Lung (tissue), 17 donors: ENCODE measurements at places on chromosomes 4 and X. TPM values are rescaled to one million over a fixed set of nuclear protein-coding genes. Genes with fewer than 3 reads are reported as not detected.

- no peak for DNase-seq
Measured at GRCh38 chr4:119690871-119691270, 62.3 kb upstream of the PDE5A start.

GRCh38 chr4:83906561-83906960 lies 370.7 kb downstream of the GPAT3 start:
- peak; percentile 78 for DNase-seq

DNA sequence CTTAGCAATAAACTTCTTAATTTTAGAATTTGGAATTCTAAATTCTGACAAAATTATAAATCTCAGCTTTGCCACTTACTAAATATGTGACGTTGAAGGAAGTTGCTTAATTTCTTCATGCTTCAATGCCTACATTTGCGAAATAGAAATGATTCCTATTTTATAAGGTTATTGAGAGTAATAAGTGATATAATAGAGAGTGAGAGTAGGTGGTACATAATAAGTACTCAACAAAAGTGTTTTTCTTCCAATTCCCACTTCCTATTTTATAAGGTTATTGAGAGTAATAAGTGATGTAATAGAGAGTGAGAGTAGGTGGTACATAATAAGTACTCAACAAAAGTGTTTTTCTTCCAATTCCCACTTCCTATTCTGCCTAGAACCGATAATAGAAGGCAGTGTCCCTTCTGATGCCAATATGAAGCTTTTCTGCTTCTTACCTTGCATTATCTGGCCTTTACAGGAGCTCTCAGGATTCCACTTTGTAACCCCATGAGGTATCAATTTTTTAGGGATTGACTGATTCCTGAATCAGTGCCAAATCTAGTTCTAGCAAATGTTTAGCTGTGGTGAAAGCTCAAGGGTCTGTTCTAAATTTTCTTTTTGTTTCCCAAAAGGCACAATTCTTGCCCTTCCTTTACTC lies 31.4 kb downstream of the VSIG4 start:
- DNase-seq, result no peak

GRCh38 chrX:111354496-111354895 lies 57.5 kb downstream of the DCX start:
- DNase-seq, result no peak

- DNase-seq, result no peak
Measured at GRCh38 chr4:148004228-148004857, 272.5 kb downstream of the ARHGAP10 start.

GRCh38 chr4:123545667-123546572 lies 149.3 kb downstream of the SPRY1 start:
- peak; percentile 24 for DNase-seq

GRCh38 chr4:98406819-98407218 lies 145.6 kb downstream of the RAP1GDS1 start:
- DNase-seq, result no peak

DNA sequence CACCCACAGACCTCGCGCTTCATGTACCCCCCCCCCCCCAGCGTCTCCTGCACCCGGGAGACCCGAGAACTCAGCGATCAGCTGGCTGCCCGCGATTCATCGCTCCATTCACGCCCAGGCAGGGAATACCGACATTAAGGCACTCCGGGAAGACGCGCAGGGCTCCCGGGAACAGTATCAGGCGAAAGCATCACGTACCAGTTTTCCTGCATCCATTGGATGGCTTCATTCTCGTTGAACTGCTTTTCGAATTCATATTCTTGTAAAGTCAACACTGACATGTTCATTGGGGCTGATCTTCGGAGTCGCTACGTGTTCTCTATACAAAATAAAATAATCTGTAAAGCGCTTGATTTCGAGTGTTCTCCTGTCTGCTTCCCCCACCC lies 373 bp downstream of the ELOVL6 start:
- peak; percentile 63 for DNase-seq

- no peak for DNase-seq
Measured at GRCh38 chrX:15985937-15986336, 131.3 kb upstream of the AP1S2 start.

GRCh38 chrX:123993326-123993725 lies 31.8 kb downstream of the STAG2 start:
- no peak for DNase-seq

GRCh38 chr4:127327491-127327890 lies 305.3 kb upstream of the INTU start:
- no peak for DNase-seq

- no peak for DNase-seq
Measured at GRCh38 chr4:63458010-63458409, 951.2 kb downstream of the TECRL start.

The NRK gene
- polyA plus RNA-seq, result 0.18 TPM

The SSX1 gene
- not detected for polyA plus RNA-seq

The CACNA1F gene
- 0.10 TPM for polyA plus RNA-seq

The FAM47A gene
- not detected for polyA plus RNA-seq
